ENCODE measurements at places on chromosomes 3 and 15. TPM values are rescaled to one million over a fixed set of nuclear protein-coding genes. Genes with fewer than 3 reads are reported as not detected.

The RBP2 gene
- not detected for total RNA-seq

DNA sequence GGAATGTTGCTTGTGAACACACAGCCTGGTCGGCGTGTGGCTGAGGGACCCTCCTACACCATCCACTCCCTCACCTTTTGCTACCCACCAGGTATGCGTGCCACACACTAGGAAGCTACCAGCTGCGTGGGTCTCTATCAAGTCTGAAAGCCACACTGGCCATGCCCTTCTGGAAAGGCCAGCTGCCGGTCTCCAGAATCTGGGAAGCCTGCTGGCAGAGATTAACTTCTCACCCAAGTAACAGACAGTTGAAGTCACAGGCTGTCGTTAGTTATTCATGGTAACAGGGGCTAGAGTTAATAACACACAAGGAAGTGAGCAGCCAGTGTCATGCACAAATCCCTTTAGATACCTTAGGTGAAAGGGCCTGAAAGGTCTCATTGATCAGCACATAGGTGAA lies 48.1 kb downstream of the SUSD5 start:
- no peak for DNase-seq

The HRG gene
- total RNA-seq = not detected

- DNase-seq = no peak
Measured at GRCh38 chr15:66269326-66270090, 16.0 kb upstream of the MEGF11 start.

Data from hematopoietic multipotent progenitor cell (in vitro differentiated cells).